ENCODE measurements at places on chromosomes 2 and 18.
A peak's percentile ranks its signal among the peaks of the same experiment; 100 is the strongest.

DNA sequence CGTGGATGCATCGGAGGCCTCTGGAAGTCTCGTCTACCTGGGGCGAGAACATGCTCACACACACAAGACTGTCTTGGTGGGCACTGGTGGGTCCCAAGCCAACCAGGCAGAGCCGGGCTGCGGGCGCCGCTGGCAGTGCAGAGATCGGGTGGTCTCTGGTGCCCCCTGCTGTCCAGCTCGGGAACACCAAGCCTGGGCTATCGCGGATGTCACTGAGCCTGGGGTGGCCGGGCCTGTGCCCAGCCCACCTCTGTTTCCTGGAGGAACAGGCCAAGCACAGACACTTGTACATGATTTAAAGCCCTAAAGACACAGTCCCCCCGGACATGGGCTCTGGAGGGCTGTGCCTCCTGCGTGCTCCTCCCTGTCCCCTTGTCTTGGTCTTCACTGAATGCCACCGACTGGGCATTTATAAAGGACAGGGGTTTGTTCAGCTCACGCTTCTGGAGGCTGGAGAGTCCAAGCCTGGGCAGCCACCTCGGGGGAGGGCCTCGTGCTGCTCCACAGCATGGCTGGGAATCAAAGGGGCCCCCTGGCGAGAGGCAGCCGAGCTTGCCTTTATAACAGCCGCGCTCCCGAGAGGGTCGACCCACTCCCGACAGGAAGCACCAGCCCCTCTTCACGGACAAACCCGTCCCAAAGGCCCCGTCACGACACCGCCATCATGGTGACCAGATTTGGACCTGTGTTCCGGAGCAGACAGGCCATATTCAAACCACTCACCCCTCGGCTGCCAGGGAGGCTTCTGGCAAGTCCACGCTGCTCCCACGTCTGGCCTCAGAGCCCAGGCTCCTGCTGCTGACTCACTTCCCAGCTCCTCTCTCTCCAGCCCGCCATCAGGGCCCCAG lies 3.6 kb upstream of the OTOS start:
- peak; percentile 31 for DNase-seq

GRCh38 chr2:71965530-71965929 lies 182.1 kb downstream of the CYP26B1 start:
- DNase-seq = no peak

DNA sequence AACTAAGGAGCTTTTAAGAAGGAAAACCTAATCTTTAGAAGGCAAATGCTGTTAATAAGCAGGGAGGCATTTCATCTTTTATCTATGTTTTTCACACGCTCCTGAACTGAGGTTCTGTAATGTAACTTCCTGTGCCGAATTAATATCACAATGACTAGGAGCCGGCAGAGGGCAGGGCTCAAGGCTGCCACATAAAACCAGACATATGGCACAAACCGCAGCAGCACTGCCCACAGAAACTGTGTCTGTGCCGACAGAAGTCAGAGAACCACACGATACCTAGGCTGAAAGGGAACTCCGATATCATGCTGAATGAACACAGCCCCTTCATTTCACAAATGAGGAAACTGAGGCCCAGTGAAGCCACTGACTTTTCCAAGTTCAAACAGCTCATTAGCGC lies 112.1 kb downstream of the EIPR1 start:
- no peak for DNase-seq

DNA sequence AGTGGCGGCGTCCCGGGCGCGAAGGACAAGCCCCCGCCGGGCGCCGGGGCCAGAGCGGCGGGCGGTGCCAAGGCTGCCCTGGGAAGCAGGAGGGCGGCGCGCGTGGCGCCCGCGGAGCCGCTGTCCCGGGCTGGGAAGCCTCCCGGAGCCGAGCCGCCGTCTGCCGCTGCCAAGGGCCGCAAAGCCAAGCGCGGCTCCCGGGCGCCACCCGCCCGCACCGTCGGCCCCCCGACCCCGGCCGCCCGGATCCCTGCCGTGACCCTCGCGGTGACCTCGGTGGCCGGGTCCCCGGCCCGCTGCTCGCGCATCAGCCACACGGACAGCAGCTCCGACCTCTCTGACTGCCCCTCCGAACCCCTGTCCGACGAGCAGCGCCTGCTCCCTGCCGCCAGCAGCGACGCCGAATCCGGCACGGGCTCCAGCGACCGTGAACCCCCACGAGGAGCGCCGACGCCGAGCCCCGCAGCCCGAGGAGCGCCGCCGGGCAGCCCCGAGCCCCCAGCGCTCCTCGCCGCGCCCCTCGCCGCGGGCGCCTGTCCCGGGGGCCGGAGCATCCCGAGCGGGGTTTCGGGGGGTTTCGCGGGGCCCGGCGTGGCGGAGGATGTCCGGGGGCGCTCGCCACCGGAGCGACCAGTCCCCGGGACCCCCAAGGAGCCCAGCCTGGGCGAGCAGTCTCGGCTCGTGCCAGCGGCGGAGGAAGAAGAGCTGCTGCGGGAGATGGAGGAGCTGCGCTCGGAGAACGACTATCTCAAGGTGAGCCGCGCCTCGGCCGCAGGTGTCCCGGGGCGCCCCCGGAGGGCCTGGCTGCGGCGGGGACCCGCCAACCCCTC lies 820 bp downstream of the MTCL1 start:
- DNase-seq = no peak

DNA sequence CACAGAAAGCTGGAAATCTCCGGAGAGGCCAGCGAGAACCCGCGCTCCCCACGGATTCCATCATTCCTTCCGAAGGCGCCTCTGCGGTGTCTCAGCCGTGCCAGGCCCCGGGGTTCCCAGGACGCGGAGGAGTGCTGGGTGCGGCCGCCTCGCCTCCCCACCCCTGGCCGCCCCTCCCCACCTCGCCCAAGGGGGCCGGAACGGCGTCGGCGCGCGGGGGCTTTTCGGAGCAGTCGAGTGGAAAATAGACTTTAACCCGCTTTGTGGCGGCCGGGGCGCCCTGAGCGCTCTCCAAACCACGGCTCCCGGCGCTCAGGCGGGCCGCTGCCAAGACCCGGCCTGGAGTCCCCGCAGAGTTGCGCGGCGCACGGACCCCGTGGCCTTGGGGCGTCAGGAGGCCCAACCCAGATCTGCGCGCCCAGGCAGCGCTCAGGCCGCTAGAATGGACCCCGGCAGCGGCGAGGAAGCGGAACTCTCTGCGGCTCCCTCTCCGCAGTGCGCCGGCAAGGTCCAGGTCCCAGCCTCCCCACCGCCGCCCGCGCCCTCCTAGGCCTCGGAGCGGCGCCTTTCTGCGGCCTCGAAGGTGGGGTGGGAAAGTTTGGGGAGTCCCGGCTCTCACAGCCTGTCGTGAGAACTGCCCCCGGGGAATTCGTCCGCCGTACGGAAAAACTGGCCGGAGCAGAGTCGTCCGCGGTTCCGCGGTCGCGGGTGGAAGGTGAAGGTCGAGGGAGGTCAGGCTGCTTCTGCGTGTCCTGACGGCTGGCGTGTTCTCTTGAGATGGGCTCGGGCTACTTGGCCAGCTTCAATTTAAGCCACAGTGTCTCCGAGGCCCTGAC lies 1.2 kb upstream of the EMX1 start:
- peak; percentile 58 for DNase-seq

Measured in foreskin fibroblast (primary cell).